Stimulated activated CD8-positive, alpha-beta memory T cell treated with anti-CD3 and anti-CD28 coated beads, Interleukin-4, amount 100 ng/mL, for 1 hour (primary cell): ENCODE measurements at places on chromosomes 1 and 21.

DNA sequence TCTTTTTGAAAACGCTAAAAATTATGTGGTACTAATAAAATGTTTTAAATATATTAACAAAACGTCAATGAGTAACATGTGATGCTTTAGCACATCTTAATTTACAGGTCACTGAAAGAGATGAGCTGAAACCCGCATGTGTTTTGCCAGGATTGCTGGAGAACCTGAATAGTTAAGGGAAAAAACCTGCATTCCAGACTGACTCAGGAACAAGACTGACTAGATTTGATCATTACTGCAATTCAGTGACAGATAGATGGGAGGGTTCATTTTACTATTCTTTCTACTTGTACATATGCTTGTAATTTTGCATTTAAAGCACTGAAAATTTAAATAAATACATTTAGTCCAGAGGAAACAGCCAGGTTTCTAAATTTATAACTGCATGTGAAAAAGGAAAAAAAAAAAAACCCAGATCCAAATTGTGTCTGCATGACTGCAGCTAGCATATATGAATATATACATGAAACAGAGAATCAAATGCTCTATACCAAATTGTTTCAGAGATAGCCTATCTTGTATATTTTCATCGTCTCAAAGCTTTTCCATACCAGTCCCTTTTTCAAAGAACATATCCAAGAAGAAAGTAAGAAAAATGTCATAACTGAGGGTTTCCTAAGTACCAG, 71.7 kb downstream of the APP start:
- no peak for DNase-seq

- DNase-seq: no peak
Measured at GRCh38 chr1:234921266-234922062, 207.2 kb downstream of the TOMM20 start.

- DNase-seq: peak; percentile 16
Measured at GRCh38 chr1:235075048-235075776, 53.4 kb downstream of the TOMM20 start.

GRCh38 chr1:165369255-165369848, 12.8 kb upstream of the LMX1A start:
- peak; percentile 19 for DNase-seq

GRCh38 chr1:199684686-199685273, 342.7 kb upstream of the NR5A2 start:
- no peak for DNase-seq

DNA sequence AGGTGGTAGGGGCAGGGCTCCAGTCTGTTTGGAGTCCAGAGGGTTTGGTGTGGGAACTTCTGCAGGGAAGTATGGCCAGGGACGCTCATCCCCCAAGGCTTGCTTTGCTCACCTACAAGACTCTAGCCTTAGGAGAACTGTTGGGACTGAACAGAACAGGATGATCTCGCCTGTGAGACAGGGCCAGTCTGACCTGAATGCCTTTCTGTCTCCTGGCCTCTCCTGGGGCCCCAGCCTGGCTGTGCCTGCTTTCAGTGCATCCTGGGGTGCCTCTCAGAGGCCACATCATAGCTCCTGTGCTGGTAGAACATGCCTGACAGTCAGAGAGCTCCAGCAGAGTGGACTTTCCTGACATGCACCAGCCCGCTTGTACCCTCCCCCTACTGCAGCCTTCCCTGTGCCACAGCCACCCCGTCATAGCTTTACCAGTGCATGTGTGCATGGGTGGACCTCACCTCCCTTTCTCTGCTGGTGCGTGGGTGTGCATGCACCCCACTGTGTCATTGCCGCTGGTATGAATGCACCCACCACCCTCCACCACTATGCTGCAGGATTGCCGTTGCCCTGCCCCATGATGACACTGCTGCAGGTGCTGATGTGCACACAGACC, 165.8 kb downstream of the GIPC2 start:
- no peak for DNase-seq

DNA sequence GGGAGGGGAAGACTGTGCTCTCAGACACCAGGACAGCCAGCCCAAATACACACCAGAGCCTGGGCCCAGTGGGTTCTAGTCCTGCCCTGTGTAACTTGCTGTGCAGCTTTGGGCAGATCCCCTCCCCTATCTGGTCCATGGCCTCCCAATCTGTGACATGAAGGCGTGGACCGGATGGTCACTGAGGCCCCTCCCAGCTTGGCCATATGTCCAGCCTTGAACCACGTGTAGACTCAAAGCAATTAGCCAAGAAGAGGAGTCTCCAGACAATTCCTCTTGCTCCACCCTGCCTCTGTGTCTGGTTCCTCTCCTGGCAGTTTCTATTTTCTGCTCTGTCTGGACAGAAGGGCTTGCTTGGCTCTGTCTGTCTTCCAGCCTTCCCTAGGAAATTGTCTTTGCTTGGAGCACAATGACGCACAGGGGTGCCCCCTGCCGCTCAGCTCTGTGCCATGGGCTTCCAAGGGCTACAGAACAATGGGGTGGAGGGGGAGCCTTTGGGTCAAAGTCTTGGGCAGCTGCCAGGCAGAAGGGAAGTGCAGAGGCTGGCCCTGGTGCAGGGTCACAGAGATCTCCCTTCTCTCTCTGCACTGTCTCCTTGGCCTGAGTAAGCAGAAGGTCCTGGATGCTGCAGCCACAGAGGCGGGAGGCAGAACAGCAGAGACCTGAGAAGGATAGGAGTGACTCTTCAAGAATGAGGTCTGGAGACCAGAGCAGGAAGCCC, 66.1 kb downstream of the TENT5C start:
- DNase-seq: no peak

GRCh38 chr21:45892916-45893739, 88.4 kb upstream of the COL6A1 start:
- DNase-seq: no peak

- DNase-seq: no peak
Measured at GRCh38 chr1:4034318-4034887, 134.3 kb upstream of the C1orf174 start.

DNA sequence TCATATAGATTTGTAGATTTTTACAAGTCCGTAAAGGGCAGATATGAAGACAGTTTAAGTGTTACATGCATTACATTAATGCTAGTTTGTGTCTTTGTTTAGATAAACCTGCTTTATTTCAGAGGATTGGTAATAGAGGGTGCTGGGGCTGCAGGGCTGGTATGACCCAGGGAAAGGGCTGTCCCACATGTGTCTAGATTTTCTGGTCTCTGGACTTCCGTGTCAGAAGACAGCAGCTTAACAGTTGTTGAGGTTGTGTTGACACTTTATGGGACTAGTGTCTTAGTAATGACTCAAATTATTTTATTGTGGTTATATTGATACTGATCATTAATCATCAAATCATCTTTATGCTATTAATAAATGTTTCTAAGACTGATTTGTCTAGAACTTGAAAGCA, 10.1 kb downstream of the PRDM2 start:
- no peak for DNase-seq

- no peak for DNase-seq
Measured at GRCh38 chr1:68093737-68094136, 43.3 kb upstream of the DIRAS3 start.

- DNase-seq: no peak
Measured at GRCh38 chr1:23727362-23727811, 15.9 kb upstream of the ELOA start.

GRCh38 chr1:242242983-242243382, 244.1 kb upstream of the MAP1LC3C start:
- DNase-seq: no peak

DNA sequence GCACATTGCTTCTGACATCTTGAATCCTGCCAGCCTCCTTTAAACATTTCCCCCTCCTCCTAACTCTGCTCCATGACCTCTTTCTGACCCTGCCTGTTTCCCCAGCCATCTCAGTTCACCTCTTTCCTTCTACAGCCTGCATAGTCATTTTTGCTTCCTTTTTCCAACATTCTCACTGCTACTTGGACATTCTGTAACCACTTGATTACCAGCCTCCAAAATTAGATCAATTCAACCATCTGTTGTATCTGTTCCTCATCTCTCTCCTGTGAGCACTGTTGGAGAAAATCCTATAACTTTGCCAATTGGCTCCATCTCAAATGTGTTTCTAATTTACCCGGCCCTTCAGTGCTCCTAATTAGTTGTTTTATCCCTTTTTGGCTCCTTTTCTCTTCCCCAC, 27.5 kb upstream of the GPR88 start:
- no peak for DNase-seq

GRCh38 chr21:31316072-31316471, 28.0 kb downstream of the TIAM1 start:
- DNase-seq: no peak

DNA sequence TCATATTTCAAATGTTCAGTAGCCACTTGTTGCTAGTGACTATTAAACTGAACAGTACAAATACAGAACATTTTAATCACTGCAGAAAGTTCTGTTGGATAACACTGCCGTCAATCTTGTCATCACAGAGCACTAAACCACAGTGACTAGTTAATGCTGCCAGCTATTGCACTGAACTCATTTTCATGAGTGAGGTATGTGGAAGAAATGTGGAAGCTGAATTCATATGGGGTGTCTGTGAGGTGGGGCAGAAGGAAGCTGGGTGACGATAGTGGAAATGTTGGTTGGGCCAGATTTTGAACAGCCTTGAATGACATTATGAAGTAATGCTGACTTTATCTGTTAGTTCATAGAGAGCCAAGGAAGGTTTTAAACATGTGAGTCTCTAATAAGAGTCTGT, 49.6 kb downstream of the OSBPL9 start:
- no peak for DNase-seq

GRCh38 chr1:43774359-43774758, 67.0 kb downstream of the ST3GAL3 start:
- DNase-seq: no peak

DNA sequence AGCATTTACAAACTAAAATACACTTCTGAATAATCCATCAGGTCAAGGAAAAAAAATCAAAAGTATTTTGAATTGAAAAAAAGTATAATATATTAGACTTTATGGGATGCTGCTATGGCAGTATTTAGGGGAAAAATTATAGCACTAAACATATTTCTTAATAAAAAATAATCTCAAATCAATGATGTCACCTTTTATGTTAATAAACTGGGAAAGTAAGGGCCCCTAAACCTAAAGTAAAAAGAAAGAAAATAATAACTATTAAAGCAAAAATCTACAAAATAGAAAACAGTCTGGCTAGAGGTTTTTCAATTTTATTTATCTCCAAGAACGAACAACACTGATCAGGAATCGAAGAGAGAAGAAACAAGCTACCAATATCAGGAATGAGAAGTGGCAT, 160.8 kb upstream of the PLXNA2 start:
- DNase-seq: no peak

DNA sequence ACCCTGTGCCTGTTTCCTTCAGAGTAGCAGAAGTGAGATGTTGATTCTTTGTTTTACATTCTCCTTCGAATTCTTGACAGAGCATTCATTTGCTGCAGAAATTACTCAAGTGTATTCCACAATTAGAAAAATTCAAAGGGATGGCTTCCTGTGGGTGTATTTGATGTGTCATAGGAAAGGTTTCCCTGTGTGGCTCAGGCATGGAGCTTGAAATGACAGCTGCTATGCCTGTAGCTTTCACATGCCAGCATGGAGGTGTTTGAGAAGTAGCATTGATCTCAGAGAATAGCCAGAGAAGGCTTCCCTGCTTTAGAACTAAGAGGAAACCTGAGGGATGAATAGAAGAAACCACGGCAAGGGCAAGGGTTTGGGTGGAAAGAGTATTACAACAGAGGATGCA, 317.2 kb upstream of the DEPDC1 start:
- DNase-seq: no peak

GRCh38 chr21:29152916-29153315, 22.5 kb downstream of the MAP3K7CL start:
- no peak for DNase-seq

- no peak for DNase-seq
Measured at GRCh38 chr1:243979396-243979795, 71.7 kb upstream of the ZBTB18 start.

GRCh38 chr1:96515430-96515829, 206.2 kb upstream of the PTBP2 start:
- DNase-seq: no peak

DNA sequence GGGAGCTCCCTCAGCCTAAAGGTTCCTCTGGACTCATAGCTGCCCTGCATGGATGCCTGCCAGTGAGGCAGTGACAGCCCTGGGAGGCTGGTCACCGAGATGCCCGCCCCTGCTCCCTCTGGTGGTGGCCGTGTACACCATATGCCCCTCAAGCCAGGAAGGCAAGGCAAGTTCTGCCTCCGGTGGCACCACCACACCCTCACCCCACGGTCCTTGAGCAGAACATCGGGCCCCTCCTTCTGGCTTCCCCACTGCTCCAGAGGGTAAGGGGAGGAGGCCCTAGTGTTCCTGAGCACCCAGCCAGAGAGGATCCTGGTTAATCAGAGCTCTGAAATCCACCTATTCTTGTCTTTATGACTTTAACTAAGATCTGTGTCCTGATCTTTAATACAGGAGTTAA, 1.5 kb upstream of the S100A14 start:
- DNase-seq: no peak

GRCh38 chr21:38639571-38640354, 141.5 kb upstream of the ERG start:
- no peak for DNase-seq

DNA sequence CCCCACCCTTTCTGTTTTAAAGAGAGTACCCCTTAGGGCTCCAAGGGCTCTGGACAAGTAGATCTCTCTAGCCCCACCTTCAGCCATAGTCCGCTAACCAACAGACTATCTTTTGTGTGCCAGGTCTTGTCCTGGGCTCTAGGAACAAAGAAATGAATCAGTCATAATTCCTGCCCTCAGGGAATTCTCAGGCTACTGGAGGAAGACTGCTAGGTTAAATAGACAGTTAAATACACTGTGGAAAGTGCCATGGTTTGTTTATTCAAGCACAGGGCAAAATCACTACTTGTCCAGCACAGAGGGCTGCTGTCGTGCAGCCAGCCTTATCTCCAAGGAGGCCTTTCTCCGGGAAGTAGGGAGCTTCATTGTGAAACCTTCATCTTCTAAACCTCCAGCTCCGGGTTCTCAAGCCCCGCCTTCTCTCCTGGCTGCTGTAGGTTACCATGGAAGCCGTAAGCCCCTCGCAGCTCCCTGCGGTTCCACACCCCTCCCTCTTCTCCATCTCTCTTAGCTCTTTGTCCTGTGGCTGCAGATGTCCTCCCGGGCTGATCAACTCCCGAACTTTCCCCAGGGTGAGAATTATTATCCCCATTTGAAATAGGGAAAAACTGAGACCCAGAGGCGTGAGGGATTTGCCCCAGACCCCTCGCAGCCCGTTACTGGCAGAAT, 29.8 kb downstream of the SHISAL2A start:
- no peak for DNase-seq

DNA sequence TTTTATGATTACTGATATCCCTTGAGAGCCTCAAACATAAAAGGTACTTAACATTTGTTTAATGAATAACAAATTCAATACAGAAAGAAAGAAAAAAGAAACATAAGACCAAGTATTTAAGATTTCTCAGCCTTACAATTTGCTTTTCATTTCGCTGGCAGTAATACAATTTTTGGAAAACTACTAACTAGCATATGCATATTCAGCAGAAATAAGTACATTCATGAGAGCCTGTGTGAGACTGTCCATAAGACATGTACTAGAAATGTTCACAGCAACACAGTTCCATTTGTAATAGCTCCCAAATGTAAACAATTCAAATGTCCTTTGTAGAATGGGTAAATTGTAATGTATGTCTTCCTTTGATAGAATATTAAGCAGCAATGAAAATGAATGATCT, 119.2 kb downstream of the PTPN14 start:
- DNase-seq: no peak

- peak; percentile 61 for DNase-seq
Measured at GRCh38 chr1:39691383-39692151, at the start of gene HPCAL4. Gene HPCAL4 (minus strand): TSS chr1:39691433. CDS start chr1:39684603, 6,830 bp downstream.

- no peak for DNase-seq
Measured at GRCh38 chr1:110476028-110476765, 25.2 kb downstream of the PROK1 start.

GRCh38 chr21:31185663-31186062, 147.4 kb upstream of the KRTAP19-8 start:
- DNase-seq: no peak
